ENCODE measurements at places on chromosomes 4 and X. TPM values are rescaled to one million over a fixed set of nuclear protein-coding genes. Genes with fewer than 3 reads are reported as not detected.

CORIN gene
- 4.6 TPM for polyA plus RNA-seq

CCKAR gene
- 0.35 TPM for polyA plus RNA-seq

GJB1 gene
- polyA plus RNA-seq: 3.2 TPM

PTCHD1 gene
- polyA plus RNA-seq: 0.07 TPM

MAGED4 gene
- polyA plus RNA-seq: 58.7 TPM

UTP14A gene
- 27.3 TPM for polyA plus RNA-seq

NDUFC1 gene
- polyA plus RNA-seq: 58.2 TPM

SH2D1A gene
- polyA plus RNA-seq: 0.75 TPM

CFAP47 gene
- polyA plus RNA-seq: 2.8 TPM

SPARCL1 gene
- polyA plus RNA-seq: 440 TPM

GAGE2A gene
- polyA plus RNA-seq: not detected

ADH1A gene
- polyA plus RNA-seq: 12.5 TPM

NSUN7 gene
- 17.8 TPM for polyA plus RNA-seq

MTTP gene
- 0.58 TPM for polyA plus RNA-seq

CD38 gene
- 1.9 TPM for polyA plus RNA-seq

SPANXD gene
- not detected for polyA plus RNA-seq

PAGE2B gene
- polyA plus RNA-seq: not detected

TRPC5OS gene
- not detected for polyA plus RNA-seq

ANK2 gene
- polyA plus RNA-seq: 30.4 TPM

MAGEA3 gene
- polyA plus RNA-seq: not detected

KDR gene
- 106 TPM for polyA plus RNA-seq

APLN gene
- 14.2 TPM for polyA plus RNA-seq

SERTM2 gene
- 0.06 TPM for polyA plus RNA-seq

ATP8A1 gene
- 38.8 TPM for polyA plus RNA-seq

CDS1 gene
- polyA plus RNA-seq: 20.7 TPM

C1QTNF7 gene
- polyA plus RNA-seq: 14.4 TPM

XAGE2 gene
- 0.24 TPM for polyA plus RNA-seq

TEX13D gene
- not detected for polyA plus RNA-seq

GAGE12F gene
- polyA plus RNA-seq: not detected

HTN3 gene
- polyA plus RNA-seq: not detected

COL4A6 gene
- 11.2 TPM for polyA plus RNA-seq

ARMCX6 gene
- polyA plus RNA-seq: 103 TPM

RAB41 gene
- 0.71 TPM for polyA plus RNA-seq

SNCA gene
- 41.2 TPM for polyA plus RNA-seq

SLC25A43 gene
- polyA plus RNA-seq: 10.0 TPM

PCDH11X gene
- 1.2 TPM for polyA plus RNA-seq

STOX2 gene
- polyA plus RNA-seq: 18.8 TPM

UGT8 gene
- polyA plus RNA-seq: 9.9 TPM

MAGEE2 gene
- polyA plus RNA-seq: 0.99 TPM

DOK7 gene
- polyA plus RNA-seq: 1.1 TPM

SLC9B1 gene
- polyA plus RNA-seq: 3.5 TPM

TBC1D19 gene
- 16.8 TPM for polyA plus RNA-seq

DRP2 gene
- polyA plus RNA-seq: 1.4 TPM

Data from left lung (tissue), 14 donors.